NCI-H2081 treated with DMSO at 0.1 percent for 48 hours (cell line): ENCODE measurements at places on chromosomes 11 and 22.

DNA sequence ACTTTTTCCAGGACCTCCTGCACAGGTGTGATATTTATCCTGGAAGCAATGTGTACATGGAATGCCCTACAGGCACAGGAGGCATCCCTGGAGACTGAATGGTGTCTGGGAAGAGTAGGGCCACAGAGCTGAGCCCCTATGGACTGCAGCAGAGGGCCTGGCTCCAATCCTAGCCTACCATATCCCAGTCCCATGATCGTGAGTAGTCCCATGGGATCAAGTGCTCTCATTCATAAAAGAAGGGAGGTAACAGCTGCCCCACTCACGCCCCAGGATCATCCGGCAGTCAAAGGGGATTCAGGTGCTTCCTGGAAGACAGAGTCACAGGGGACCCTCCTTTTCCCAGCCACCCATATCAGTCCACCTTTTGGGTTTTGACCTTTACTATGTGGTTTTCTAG, 24.0 kb downstream of the ANKK1 start:
- DNase-seq = no peak

DNA sequence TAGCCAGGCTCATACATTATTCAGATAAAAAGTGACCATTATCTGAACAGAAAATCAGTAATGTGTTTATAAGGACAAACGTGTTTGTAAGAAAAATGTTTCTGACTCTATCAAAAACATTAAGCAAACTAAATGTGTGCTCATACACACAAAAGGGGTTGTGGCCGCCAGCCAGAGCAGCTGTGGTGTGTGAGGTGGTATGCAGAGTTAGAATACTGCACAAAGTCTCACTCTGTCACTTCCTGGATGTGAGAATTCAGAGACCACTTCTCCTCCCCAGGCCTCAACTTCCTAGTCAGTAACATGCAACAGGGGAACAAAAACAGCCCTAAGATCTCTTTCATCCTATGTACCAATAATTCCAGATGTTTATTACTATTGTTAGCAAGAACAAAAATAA, 9.4 kb downstream of the OR5B21 start:
- no peak for DNase-seq

- no peak for DNase-seq
Observed at GRCh38 chr22:22979121-22979724, 91.1 kb upstream of the GNAZ start.

DNA sequence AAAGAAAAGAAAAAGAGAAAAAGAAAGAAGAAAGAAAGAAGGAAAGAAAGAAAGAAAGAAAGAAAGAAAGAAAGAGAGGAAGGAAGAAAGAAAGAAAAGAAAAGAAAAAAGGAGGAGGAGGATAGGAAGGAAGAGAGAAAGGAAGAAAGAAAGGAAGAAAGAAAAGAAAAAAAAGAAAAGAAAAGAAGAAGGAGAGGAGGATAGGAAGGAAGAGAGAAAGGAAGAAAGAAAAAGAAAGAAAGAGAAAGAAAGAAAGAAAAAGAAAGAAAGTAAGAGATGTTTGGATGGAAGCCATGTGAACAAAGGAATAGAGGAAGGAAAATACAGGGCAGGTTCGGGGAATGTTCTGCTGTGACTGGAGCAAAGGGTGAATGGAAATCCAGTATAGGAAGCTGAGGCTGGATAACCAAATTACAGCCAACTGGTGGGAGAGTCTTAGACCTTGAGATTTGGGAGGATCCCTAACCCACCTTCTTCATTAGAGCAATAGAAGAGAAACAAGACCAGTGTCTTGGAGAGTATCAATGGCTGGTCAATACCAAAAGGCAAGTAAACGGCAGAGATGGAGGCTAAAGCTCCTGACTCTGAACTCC, 94.9 kb downstream of the RASSF10 start:
- DNase-seq = no peak

DNA sequence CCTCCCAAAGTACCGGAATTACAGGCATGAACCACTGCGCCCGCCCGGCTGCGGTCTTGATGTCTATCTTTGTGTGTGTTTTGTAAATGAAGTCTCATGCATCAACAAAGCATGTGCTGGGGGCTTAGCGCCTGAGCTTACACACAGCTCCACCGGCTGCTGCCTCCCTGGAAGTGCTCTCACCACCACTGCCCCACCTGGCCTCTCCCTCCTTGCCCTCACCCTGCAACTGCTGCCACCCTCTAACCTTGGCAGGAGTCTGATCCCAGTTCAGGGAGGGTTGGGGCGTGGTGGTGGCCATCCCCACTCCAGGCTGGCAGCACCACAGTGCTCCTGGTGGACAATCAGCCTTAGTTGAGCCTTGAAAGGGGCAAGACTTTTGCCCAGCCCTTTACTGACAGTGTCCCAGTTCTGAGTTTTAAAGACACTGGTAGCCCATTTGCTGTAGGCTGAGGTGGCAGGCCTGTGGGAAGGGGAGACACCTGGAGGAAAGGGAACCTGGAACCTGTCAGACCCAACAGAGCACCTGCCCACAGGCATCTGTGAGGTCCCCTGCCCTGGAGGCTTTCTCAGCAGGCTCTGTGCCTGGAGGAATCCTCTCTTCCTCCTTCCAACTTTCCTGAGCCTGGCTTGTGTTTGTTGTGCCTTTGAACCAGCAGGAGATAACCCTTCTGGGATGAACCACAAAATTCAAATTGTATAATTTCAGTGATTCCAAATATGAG, 42.4 kb upstream of the WEE1 start:
- DNase-seq = no peak

- DNase-seq = no peak
Observed at GRCh38 chr11:71165771-71166170, 86.6 kb downstream of the SHANK2 start.

DNA sequence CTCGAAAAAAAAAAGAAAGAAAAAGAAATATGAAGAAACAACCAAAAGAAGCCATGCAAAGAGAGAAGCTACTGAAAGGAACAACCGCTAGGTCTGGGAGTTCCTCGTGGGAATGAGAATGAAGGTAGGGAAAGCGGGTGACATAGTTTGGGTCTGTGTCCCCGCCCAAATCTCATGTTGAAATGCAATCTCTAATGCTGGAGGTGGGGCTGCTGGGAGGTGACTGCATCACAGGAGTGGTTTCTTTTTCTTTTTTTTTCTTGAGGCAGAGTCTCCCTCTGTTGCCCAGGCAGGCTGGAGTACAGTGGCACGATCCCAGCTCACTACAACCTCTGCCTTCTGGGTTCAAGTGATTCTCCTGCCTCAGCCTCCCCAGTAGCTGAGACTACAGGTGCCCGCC, 9.7 kb upstream of the TXN2 start:
- DNase-seq = no peak

DNA sequence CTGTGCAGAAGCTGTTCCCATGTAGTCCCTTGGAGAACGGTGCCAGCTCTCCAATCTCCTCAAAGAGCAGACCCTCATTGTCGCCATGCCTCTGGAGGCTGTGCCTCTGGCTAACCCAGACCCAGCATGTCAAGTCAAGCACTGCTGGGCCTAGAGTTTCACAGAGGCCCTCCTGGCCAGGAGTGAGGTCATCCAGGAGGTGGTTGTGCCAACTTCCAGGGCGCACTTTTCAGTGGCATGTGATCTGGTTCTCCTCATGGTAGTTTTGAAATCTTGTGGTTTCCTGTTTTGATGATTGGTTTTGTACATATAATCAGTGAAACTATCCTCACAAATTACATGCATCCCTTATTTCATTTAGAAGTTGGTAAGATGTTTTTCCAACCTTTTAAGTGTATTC, 78.9 kb downstream of the PPFIBP2 start:
- no peak for DNase-seq

- DNase-seq = no peak
Observed at GRCh38 chr11:12222055-12222792, 111.8 kb downstream of the MICAL2 start.

- no peak for DNase-seq
Observed at GRCh38 chr22:42344361-42344905, 74.0 kb upstream of the TCF20 start.

GRCh38 chr11:73760135-73760678, 667 bp downstream of the RAB6A start:
- DNase-seq = no peak

DNA sequence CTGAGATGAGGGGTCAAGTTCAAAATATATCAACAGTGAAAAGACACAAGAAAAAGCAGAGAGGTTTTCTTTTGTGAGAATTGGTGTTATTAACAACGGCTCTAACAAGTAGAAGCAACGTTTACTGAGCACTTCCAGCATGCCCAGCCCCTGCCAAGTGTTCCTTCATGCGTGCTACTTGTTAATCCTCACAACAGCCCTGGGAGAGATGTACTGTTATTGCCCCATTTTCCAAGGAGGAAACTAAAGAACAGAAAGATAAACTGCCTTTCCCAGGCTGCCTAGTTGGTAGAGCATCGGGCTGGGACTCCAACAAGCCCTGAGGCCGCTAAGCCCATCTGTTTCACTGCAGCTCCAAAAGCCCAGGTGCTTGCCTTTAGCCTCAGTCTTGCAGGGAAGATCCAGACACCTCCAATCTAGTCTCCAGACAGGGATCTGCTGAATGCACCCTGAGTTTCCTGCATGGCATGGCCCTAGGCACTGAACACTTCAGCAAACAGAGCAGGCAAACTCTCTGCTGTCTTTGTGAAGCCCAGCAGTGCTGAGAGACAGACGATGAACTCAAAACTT, 25.5 kb downstream of the SPATA19 start:
- no peak for DNase-seq

DNA sequence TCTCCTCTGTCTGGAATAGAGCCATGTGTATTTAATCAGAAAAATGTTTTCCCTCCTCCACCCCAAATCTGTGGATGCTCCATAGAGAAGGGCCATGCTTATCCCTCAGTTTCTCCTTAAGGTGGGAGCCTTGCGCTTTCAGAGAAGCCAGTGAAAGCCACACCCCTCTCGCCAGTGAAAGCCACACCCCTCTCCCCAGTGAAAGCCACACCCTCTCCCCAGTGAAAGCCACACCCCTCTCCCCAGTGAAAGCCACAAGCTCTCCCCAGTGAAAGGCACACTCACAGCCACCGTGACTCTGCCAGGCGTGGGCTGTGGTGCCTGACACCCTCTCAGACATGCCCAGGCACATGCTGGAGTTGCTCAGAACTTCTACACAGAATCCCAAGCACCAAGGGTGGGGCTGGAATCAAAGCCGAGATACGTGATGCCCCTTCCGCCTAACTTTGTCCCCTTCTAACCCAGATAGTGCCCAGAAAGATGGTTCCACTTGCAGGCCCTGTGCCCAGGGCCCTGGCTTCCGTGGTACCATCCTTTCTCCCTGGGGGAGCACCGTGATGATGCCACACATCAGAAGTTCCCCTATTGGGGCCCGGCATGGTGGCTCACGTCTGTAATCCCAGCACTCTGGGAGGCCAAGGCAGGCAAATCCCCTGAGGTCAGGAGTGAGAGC, 16.5 kb upstream of the PRR5 start:
- no peak for DNase-seq

DNA sequence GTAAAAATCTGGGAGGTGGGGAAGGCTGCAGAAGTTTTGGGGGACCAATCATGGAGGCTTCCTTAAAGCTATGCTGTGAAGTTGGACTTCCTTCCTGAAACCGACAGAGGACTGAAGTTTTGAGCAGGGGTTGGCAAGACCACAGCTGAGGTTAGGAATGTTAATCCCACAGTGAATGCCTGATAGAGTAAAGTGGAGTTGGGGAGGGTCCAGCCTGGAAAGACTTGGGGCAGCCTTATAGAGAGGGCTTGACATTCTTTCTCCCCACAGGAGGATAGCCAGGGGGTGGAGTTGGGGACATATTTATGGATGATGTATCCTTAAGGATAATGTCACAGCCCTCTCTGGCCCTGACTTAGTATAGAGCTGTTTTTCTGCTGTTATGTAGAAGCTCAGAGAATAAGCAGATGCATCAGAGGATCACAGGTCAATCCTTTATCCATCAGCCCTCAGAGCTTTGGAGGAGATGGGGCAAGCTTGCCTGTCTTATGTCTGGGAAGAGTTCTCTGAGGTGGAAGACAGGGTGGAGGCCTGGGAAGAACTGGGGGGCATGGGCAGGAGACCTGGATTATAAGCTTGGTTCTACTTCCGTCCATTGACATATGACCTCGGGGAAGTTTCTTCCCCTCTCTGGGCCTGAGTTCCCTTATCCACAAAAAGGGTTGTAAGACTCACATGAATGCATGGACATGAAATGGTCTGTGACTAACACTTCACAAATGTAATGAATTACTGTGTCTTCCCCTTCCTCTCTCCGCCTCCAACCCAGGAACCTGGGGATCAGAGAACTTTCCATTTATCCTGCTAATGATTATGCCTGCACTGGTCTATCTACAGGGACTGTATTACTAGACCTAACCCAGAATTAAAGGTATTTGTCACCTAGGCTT, 317.8 kb downstream of the MIAT start:
- no peak for DNase-seq

DNA sequence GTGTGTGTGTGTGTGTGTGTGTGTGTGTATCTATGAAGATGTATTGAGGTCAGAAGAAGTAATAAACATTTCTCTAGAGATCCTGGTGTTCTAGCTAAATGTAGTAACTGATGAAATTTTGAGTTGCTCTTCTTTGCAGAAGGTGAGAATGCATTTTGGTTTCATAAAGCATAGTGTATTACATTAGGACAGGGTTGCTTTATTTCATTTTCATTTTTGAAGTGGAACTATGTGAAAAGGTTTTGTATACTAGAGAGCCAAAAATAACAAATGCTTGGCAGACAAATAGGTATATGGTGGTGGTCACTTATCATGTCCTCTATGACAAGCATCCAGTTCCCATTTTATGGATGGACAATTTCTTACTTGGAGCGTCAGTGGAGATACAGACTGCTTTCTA, 99.0 kb downstream of the CASP12 start:
- DNase-seq = no peak

DNA sequence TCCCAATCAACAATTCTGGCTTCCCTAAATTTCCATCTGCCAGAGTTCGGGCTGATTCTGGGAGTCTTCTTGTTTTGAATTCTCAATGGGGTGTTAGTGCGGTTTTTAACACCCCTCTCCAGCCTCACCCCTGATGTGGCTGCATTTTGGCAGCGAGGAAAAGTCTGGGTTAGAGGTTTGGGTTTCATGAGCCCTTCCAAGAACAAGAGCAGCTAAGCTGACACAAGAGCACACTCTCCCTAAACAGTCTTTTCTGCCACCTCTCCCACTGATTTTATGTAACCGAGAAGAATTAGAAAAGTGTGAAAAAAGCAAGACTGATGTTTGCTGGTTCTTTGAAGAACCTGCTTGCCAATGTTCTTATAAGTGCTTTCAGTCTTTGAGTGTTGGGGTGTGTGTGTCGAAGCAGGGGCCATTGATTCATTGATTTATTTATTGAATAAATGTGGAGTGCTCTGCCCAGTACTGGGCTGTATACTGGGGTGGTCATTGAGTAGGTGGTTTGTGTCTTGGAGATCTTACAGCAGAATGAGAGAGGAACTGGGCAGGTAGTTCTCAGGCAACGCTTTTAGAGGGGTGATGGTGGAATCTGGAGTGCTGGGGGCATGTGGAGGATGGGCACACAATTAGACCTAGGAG, 101.5 kb downstream of the TRAF6 start:
- DNase-seq = no peak

DNA sequence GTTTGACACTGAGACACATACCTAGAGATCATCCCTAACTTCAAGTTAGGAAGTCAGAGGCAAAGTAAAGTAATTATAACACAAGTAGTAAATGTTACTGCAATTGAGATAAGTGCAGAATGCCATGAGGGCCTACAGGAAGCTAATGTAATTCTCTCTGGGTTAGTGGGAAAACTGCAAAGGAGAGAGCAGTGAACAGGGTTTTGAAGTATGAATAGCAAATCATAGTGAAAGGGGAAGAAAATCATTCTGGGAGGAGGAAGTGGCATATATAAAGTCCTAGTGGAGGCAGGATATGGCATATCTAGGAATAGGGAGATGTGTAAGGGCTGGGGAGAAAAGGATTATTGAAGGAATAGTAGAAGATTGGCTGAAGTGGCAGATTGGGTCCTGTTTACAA, 27.9 kb downstream of the RNF169 start:
- DNase-seq = no peak
